Right ventricle myocardium superior (tissue), 1 donor: ENCODE measurements at places on chromosomes 7 and 10.

- no peak for DNase-seq
Measured at GRCh38 chr10:13412894-13413293, 64.8 kb upstream of the SEPHS1 start.

GRCh38 chr10:1048732-1049424 is at the start of gene IDI1:
IDI1 (minus strand) TSS chr10:1049119; CDS start chr10:1049003, 116 bp downstream.
- DNase-seq = peak; percentile 98

GRCh38 chr7:78751253-78751652 is 702.2 kb downstream of the MAGI2 start:
- DNase-seq = no peak

- DNase-seq = no peak
Measured at GRCh38 chr10:128242641-128243040, 116.4 kb upstream of the MKI67 start.

- DNase-seq = no peak
Measured at GRCh38 chr10:128487517-128487916, 361.3 kb upstream of the MKI67 start.

DNA sequence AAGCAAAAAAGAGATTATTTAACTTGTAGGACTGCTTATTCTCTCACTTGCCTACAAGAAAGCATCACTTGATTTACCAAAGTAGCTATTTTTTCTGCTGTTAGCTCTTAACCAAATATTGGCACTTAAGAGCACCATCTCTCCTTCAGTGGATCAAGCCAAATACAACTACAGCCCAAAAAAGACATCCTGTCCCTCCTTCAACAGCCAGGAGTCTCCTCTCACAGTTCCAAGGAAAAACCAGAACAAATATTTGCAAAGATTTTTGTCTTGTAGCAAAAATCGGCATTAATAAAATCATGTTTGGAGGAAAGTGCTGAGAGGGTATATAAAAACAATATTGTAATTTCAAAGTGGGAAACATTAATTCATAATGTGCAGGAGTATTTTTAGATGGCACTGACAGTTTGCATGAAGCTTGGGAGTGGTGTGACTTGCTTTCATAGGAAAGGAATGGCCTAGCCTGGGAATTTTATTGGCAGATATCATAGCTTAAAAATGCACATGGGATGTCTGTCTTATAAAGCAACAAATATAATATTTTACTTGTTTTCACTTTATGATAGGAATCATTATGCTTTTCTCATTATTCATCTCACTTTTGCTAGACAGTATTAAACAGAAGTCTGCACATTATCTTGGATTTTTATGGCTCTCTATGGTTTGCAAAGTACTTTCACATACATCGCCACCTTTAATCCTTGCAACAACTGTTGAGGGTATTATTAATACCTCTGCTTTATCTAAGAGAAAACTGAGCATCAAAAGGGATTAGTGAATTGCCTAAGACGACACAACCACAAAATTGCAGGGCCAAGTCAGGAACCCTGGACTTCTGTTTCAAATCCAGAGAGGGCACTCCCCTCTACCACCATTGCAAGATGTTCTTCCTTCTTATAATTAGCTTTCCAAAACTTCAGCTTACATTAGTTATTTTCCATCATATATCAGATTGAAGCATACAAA is 103.5 kb downstream of the AGMO start:
- DNase-seq = no peak
